Activated gamma-delta T cell treated with anti-CD3 and anti-CD28 coated beads, Interleukin-2, amount 50 U/mL, for 16 hours (primary cell): ENCODE measurements at places on chromosomes 5 and 9.

- DNase-seq: no peak
These were observed 40.0 kb upstream of the CDC42SE2 start for GRCh38 chr5:131223751-131224386.

GRCh38 chr9:13705373-13705772, 425.9 kb upstream of the MPDZ start:
- no peak for DNase-seq

GRCh38 chr5:67240846-67241245, 44.2 kb upstream of the CD180 start:
- DNase-seq: no peak

DNA sequence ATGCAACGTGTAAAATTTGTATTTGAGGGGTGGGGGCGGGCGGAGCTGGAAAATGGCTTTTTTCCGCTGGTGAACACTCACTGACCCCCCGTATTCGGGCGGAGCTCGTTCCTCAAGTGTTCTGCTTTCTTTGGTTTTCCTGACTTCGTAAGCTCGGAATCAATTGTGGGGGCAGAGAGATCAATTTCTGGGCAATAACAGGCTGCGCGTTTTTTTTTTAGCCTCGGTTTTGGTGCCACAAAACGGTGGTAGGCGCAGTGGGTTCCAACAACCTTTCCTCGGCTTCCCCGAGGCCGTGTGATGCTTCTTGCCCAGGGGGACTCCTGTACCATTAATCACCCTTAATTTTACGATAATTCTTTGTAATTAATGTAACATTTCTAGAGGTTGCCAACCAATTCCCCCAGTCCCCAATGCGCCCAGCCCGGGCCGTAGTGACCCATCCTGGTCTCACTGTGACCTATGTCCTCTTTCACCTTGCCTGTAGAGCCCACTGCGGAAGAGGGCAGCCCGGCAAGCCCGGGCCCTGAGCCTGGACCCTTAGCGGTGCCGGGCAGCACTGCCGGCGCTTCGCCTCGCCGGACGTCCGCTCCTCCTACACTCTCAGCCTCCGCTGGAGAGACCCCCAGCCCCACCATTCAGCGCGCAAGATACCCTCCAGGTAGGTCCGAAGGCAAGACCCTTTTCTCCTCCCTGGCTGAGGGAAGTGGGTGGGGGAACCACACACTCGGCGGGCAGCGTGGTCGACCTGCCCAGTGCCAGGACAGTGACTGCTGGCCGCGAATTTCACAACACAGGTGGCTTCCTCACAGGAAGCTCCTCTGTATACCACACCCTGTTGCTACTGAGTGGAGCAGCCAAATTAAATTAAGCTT, 3.7 kb downstream of the NR4A3 start:
- DNase-seq: no peak

- no peak for DNase-seq
These were observed 664.0 kb downstream of the NR2F1-AS1 start for GRCh38 chr5:92917044-92917443.

- no peak for DNase-seq
These were observed 3.0 kb upstream of the PDLIM4 start for GRCh38 chr5:132254321-132254977.

DNA sequence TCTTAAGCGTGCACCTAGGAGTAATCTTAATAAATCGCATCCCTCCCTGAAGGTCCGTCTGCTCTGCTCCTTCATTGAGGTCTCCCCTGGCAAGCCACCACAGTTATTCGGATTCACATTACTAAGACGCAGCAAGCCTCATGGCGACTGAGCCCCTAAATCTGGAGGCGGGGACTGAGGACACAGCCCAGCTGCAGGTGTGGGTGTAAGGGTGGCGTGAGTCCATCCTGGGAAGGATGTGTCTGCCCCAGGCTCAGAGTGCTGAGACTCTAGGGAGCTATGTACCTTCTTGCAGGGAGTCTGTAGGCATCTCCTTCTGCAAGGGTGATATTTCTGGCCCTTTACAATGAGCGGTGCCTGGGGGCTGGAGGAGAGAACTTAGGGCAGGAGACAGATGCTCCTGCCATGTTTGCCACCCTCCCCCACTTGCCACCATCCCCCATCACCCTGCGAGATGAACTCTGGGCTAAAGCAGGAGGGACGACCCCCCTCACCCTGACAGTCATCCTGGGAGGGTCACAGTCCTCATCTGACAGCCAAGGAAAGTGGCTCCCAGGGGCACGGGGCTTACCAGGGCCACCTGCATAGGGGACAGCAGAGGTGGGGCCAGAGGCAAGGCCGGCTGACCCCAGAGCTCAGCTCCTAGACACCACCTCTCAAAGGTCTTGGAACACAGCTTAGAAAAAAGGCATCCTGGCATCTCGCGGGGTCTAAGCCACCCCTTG, 76.4 kb upstream of the FCN1 start:
- DNase-seq: no peak

GRCh38 chr9:76419782-76420380, 25.7 kb upstream of the RFK start:
- DNase-seq: no peak

GRCh38 chr5:35046774-35047173, 975 bp downstream of the AGXT2 start:
- DNase-seq: no peak

DNA sequence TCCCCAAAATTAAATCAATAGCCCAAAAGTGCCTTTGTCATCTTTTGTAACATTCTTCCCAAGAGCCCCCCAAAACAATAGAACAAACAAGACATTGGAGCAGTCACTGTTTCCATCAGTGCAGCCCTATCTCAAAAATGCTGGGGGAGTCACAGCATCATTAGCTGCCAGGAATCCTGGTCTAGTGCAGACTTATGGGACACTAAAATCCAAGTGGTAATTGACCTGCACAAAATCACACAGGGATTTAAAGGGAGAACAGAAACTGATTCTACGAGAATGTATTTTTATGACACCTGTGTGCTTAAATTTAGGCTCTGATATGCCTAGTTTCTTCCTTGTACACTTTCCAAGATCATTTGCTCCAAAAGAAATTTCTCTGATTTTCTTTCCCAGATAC, 172.9 kb downstream of the GLIS3 start:
- no peak for DNase-seq

GRCh38 chr9:131319486-131319885, 30.0 kb downstream of the PLPP7 start:
- no peak for DNase-seq

DNA sequence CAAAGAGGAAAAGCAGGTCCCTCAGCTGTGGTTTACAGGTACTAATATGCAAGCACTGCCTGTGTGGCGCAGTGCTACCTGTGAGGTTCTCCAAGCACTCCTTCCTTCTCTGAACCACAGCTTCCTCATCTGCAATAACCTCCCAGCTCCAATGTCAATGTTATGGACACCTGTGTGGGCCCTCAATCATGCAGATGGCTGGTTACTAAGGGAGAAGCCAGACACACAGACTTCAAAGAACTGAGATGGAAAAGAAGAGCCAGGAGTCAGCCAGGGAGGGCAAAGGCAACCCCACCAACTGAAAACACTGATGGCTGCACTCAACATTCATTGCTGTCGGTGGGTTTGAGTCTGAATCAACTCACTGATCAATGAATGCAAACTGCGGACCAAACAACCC, 77.7 kb downstream of the NR6A1 start:
- DNase-seq: no peak

GRCh38 chr5:36150676-36151433, 832 bp downstream of the LMBRD2 start:
- DNase-seq: peak; percentile 5

GRCh38 chr5:123156577-123157296, 67.7 kb downstream of the PRDM6 start:
- no peak for DNase-seq

GRCh38 chr9:136519263-136520052, 26.4 kb downstream of the NOTCH1 start:
- DNase-seq: no peak

GRCh38 chr9:69357030-69357775, 32.2 kb downstream of the ENTREP1 start:
- DNase-seq: no peak

- no peak for DNase-seq
These were observed 1.6 kb downstream of the DMRT2 start for GRCh38 chr9:1051584-1052275.

- DNase-seq: no peak
These were observed 55.8 kb downstream of the NSD1 start for GRCh38 chr5:177189416-177189815.

DNA sequence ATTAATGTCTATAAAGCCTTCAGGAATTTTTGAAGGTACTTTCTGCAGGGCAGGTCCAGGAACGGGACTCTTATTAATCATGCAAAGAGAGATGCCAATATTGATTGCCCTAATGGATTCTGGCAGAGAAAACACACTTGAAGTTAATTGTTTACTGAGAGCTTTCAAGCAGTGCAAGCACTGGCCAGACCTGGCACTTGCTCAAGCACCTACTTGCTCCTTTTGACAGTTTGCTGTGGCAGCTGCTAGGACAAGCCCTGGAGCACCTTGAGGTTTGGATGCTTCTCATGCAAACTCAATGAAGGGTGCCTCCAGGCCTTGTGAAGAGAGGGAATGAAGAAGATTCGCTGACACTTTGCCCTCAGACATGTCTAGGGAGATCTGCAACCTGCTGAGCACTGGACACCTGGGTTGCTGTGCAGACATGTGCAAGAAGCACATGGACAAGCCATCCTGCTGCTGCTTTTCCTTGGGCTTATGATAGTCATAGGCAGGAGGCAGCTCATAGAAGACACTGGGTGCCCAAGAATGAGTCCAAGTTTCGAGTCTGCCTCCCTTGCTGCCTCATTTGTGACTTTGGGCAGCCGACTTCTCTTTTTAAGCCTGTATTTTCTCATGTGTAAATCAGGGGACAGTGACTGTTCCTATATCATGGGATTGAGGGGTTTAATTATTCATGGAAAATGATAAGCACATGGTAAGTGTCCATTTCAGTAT, 88.8 kb upstream of the EQTN start:
- no peak for DNase-seq

- DNase-seq: no peak
These were observed at the start of gene CTSL for GRCh38 chr9:87725900-87726709. Gene CTSL (plus strand): TSS chr9:87726119. CDS start chr9:87727604, 1,485 bp downstream.

DNA sequence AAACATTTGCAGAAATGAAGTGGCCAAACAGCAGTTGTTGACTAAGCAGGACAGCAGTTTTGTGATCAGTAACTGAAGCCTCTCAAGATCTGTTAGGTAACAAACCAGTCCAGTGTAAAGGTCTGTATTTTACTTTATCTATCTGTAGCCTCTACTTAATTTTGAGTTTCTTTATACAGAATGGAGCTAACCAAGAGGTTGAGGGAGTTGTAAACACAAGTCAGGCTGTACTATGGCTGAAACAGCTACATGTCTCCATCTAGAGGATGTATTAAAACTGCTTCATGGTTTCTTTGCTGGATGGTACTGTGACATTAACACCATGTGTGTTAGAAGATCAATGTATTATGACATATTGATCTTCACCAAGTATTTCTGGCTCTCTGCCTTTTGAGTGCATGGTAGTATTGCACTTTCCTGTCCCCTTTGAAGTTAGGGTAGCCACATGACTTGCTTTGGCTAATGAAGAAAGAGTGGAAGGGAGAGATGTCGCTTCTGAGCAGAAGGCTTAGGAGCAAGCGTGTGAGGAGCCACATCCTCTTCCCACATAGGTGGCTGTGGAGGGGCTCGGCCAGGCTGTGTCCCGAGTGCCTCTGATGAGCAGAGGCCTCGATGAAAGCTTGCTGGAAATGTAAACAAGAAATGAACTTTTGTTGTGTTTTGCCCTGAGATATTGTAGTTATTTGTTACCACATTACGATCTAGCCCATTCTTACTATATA, 105.6 kb upstream of the PCA3 start:
- DNase-seq: no peak

DNA sequence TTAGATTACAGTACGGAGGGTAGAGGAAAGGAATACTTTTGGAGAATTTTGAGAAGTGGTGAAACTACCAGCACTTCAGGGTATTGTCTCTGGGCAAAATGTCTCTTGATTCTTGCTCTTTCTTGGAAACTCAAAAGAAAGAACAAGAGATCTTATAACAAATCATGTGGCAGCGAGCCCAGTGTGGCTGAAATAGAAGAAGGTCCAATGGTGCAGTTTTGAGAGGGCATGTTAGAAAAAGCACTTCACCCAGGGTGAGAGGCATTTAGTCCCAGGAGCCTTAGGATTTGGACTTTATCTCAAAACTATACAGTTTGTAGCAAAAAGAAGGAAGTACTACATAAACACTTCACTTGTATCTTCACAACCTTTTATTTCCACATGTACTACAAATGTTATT, 39.4 kb downstream of the NNT start:
- DNase-seq: no peak

- peak; percentile 58 for DNase-seq
These were observed 19.2 kb upstream of the SHB start for GRCh38 chr9:38088006-38088925.

- DNase-seq: no peak
These were observed 97.4 kb upstream of the ITGA1 start for GRCh38 chr5:52690236-52690768.

DNA sequence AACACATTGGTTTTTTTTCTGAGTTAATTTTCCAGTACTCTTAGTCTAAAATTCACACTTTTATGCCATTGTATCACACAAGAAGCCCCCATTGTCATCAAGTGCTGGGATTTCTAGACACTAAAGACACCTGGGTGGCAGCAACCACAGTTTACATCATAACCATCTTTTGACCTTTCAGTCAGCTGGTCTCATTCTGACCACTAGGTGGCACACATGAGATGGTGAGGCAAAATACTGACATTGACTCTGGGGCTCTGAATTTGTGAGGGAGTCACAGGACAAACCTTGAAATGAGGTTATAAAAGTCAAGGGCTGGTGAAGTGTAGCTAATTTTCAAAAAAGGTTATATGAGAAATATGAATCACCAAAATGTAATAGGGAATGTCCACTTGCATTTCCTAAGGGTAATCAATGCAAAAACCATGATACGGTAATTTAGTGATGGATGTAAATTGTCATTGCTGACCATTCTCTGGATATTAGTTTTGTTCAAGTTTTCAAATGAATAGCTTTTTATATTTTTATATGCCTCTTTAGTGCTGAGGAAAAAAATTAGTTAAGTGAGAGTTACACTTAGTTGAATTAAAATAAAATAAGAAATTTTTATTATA, 229.4 kb downstream of the DMAC1 start:
- DNase-seq: peak; percentile 53

DNA sequence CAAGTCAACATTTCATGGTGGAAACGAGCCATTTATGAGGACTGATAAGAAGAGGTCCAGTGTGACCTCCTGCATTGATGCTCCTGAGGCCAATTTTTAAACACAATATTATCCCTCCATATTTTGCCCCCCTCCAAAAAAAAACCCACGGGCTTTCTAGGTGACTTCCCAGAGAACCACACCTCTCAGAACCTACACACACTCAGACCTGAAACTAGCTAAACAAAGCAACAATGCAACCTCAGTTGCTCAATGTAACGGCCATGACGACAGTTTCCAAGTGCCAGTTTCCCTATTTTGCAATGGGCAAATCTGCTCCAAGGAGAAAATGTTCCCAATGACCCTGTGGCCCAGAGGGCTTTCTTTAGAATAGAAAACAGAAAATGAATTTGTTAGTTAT, 3.5 kb downstream of the NRG2 start:
- DNase-seq: no peak

GRCh38 chr5:19189176-19189575, 798.8 kb downstream of the CDH18 start:
- DNase-seq: no peak
